ENCODE measurements at places on chromosomes 2 and 18. TPM values are rescaled to one million over a fixed set of nuclear protein-coding genes. Genes with fewer than 3 reads are reported as not detected.

Gene ATP8B1
- polyA plus RNA-seq, result 125 TPM

Gene NEU4
- not detected for polyA plus RNA-seq

Gene ALLC
- polyA plus RNA-seq, result not detected

Gene HRH4
- not detected for polyA plus RNA-seq

Gene COLEC12
- 44.1 TPM for polyA plus RNA-seq

Gene MAPK4
- polyA plus RNA-seq, result not detected

DNA sequence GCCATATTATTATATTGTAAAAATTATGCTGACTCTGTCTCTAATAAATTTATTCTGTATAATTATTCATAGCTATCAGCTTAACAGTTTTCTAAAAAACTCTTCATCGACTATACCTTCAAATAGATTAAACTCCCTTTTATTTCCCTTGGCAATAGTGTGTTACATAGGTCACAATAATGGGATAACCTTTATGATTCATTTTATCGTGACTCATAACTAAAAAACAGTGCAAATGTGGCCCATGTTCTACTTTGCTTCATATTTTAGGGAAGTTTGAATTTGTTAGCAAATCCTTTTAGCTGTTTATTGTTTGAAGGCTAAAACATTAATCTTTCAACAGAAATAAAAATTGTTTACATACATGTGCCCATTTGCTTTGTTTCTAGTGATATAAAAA is 783.2 kb upstream of the CDH2 start:
- peak; percentile 68 for DNase-seq

- peak; percentile 95 for DNase-seq
These were observed 93.9 kb upstream of the LGALSL start for GRCh38 chr2:64359892-64360657.

DNA sequence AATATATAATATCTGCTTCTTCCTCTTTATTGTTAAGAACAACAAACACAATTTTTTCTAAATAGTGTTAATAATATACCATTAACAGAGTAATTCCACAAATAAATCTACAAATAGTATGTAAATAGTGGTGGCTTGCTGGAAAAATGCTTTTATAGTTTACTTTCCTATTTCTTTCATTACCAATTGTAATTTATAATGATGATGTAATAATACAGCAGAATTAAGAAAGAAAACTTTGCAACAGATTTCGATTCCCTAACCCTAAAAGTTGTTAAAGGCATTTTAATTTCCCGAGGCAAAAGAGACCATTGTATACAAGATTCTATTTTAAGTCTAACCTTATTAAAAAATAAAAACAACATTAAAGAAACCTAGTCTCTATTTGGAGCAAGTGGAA is 307.9 kb downstream of the CCDC178 start:
- DNase-seq, result no peak

DNA sequence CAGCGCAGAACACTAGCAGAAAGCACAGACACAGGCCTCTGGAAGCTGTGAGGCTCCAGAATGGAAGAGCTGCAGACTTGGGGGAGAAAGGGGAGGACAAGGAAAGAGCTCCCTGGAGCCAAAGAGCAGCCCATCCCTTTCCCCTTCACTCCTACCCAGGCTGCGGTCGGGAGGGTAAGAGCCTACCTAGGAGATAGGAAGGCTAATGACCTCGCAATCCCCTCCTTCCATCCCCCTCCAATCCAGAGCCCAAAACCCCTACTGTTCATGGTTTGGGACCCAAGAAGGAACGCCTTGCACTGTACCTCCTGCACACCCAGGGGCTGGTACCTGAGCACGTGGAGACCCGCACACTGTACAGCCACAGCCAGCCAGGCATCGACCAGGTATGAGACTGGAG is 39.8 kb downstream of the LMAN2L start:
- DNase-seq, result no peak

GRCh38 chr2:139742216-139743172 is 962.3 kb upstream of the NXPH2 start:
- no peak for DNase-seq

- no peak for DNase-seq
These were observed 25.6 kb upstream of the EFEMP1 start for GRCh38 chr2:55949211-55949610.

DNA sequence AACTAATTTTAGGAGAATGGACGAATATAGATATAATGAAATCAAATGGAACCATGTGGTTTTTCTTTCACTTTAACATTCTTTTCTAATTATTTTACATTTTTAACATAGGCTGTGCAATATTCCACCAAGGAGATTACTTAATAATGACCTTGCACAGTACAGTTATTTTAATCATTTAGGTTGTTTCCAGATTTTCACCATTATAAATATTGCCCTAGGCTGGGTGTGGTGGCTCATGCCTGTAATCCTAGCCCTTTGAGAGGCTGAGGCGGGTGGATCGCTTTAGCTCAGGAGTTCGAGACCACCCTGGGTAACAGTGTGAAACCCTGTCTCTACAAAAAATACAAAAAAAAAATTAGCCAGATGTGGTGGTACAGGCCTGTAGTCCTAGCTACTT is 14.5 kb upstream of the DRC1 start:
- DNase-seq, result no peak

DNA sequence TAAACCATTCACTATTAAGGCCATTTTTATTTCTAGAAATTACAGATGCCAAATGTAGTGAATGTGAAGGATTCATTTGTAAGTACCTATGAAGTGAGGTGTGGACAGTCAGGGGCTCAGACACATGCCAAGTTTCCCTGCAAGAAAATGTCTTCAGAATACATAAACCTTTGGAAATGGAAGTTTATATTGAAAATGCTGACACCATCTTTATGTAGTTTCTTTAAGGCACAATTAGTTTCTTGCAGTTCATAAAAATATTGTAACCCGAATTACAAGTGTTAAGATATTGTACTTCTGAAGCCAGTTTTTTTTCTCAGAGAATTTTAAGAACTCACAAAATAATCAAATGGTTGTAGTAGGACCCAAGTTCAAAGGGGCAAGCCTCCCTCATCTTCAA is 66.1 kb upstream of the LYPD1 start:
- DNase-seq, result no peak

DNA sequence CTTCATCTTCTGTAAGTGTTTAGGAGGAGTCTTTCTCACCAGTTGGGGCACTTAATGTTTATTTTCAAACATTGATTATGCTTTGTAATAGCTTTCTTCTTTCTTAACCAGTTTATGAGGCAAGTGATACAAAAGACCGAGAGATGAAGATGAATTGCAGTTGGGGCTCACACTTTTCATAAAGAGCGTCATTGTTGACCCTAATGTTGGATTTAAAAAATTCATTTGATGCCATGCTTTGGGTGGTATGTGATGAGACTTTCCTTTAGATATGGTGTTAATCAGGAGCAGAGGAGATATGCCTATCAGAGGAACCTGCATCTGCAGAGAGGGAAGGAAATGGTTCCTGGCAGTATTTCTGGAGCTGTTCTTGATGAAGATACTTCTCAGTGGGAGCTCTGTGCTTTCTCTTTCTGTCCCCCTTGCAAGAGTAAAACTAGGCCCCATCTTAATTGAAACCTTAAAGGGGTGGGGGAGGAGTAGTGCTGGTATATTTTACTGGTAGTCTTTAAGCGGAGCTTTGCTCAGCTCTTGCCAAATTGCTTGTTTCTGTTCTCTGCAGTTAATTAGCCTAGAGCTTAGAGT is 2.3 kb downstream of the EML4 start:
- no peak for DNase-seq

GRCh38 chr2:8214036-8214615 is 467.7 kb upstream of the ID2 start:
- no peak for DNase-seq

DNA sequence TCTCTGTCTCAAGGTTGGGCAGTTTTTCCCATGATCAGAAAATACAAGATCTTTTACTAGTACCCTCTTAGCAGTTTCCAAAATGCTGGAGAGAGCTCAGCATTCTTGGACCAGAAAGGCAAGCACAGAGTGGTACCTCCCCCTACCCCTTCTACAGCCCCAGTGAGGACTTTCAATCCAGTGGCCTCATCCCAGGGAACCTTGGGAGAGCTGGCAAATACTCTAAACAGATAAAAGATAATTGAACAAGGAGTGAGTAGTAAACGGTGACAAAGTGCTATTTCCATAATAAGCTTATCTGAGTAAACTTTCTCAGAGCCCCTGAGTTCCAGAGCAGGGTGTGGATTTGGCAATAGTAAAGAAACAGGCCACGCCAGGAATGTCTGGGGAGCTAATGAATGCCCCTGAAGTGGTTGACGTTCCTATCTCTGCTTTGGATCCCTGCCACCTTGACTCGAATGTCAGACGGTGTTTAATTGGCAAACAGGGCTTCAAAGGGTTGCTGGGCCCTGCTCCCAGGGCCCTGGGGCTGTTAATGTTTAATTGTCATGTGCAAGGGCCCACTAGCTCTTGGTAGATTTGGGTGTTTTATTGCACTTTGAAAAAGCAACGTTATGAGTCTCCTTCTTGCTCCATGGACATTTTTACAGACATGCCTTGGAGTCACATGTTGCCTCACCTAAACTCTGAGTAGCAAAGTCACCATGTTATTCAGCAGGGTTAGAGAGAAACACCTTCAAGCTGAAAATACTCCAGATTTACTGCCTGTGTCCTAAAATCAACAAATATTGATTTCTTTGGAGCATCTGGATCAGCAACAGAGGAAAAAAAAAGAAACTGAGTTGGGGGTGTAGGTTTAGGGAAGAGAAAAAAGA is 239.9 kb downstream of the CYRIA start:
- peak; percentile 0 for DNase-seq

DNA sequence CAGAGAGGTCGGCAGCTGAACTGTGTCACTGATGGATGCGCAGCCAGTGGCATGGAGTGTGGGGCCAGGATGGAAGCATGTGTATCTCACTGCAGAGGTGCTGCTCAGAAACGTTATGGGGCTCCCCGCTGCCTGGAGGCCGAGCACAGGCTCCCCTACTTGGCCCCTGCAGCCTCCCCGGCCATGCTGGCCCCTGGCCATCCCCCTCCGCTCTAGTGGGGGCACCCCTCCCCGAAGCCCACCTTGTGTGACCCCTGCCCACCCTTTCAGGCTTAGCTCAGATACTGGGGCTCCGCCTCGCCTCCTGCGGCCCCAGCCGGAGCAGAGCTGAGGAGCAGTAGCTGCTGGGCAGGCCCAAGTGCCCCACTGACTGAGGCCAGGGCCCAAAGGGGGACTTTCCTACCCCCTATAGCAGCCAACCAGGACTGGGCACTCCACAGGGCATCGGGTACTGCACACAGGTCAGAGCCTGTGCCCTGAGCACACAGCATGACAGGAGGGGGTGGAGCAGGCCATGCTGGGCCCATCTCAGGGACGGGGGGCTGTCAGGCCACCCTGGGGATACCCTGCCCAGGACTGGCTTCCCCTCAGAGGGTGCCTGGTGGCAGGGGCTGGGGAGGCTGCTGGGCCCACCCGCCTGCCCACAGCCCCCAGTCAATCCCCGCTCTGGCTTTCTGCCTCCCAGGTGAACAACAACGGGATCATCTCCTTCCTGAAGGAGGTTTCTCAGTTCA is 31.3 kb downstream of the SNED1 start:
- DNase-seq, result no peak

DNA sequence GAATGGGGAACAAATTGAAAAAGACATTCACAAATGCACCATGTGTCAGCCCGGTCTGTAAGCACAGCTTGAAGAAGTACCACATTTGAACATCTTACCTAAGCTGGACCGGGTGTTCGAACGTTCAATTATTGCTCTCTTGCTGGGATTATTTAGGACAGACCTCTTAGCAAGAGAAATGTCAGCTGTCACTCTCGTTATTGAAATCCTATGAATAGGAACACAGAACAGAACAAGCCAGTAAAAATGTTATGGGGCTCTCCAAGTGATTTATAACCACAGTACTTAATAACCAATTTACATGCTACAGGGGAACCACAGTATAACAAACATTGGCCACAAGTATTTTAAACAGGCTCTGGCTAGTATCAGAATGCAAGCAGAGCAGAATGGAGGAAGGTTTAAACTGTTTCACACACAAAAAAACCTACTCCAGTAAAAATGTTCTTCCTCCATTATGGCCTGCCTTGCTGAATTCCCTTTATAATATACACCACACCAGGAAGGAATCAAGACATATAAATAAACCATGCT is 32.5 kb upstream of the ARL5A start:
- peak; percentile 47 for DNase-seq

DNA sequence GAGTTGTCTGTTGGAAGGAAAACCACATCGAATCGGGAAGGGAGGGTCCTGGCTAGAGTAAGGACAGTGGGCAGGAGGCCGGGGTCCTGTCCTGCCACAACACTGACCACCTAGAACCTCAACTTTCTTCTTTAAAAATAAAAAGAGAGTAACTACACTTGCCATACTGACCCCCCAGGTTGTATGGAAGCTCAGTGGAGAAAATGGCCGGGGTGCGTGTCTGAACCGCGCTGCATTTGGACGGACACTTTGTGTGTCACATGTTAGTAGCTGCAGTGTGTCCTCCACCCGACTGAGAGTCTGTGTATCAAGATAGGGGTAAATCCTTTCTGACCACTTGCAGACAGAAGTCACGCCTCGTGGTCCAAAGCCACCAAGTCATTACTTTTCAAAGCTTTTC is 87.0 kb downstream of the GBX2 start:
- DNase-seq, result no peak
